Small intestine (tissue), 16 donors: ENCODE measurements at places on chromosomes 16 and 17.
A peak's percentile ranks its signal among the peaks of the same experiment; 100 is the strongest.

DNA sequence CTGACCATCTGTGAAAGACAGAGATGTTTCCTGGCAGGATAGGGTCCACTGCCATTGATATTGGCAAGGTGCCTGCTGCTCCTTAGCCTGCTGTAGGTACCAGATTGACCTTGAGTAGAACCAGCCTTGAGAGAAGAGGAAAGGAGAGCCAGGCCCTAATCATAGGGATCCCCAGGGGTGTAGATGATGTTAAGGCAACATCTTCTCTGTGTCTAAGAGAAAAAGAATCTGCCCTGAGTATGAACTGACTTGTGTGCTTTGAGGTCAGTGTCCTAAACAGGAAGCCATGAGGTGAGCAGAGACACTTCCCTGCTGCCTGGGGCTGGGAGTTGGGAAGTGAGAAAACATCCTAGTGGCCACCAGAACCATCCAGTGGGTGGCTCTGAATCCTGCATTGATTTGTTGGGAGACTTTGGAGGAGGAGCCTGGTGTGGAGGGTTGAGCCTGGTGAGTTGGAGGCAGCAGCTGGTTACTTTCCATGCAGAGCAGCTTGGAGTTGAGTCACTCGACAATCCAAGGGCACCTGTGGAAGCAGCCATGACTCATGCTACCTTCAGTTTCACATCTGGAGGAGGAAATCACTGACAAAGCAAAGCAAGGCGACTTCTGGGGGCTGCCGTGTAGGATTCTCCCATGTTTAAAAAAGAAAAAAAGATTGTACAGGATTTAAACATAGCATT is 47.8 kb downstream of the BMERB1 start:
- DNase-seq = peak; percentile 42

DNA sequence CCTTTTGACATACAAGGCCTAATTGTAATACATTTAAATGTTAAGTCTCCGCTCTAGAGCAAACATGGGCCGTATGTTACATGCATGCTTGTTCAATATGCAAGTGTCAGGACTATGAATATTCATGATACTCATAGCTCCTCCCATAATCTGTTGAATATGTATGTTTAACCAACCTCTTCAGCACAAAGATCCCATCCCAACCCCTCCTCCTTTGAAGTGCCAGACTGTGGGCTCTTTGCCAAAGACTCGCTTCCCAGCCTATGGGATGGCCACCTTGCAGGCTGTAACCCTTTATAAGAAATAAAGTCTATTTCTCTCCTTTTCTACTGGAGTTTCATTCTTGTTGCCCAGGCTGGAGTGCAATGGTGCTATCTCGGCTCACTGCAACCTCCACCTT is 156.2 kb downstream of the ABCC12 start:
- DNase-seq = no peak

GRCh38 chr17:81551458-81552243 is 502 bp downstream of the FAAP100 start:
- peak; percentile 39 for DNase-seq

DNA sequence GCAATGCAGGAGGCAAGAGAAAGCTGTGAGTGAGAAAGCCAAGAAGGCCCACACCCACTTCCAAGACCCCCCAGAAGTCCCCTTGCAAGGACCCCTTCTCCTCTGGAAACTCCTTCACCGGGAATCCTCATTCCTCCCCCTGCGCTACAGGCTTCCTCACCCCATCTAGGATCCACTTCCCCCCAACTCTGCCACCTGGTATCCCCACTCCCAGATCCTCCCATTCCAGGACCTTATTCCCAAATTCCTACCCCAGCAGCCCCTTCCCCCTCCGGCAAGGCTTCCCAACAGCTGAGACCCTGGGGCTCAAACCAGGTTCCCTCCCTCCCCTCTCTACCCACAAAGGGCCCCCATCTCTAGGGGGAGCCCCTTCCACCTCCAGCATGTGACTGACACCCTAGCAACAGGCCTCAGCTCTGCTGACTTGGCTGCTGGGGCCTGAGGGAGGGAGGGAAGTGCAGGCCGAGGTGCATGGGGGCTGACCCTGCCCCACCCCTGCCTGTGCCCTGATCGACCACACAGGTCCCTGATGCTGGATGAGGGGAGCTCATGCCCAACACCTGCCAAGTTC is 2.1 kb downstream of the HSF4 start:
- DNase-seq = no peak

GRCh38 chr17:36094746-36095145 is 4.8 kb upstream of the CCL3 start:
- DNase-seq = no peak

- no peak for DNase-seq
Observed at GRCh38 chr16:11341371-11341770, 3.9 kb upstream of the RMI2 start.

GRCh38 chr17:63571632-63572310 is 21.5 kb downstream of the DCAF7 start:
- DNase-seq = peak; percentile 19

- no peak for DNase-seq
Observed at GRCh38 chr17:27180322-27180721, 113.6 kb upstream of the WSB1 start.

DNA sequence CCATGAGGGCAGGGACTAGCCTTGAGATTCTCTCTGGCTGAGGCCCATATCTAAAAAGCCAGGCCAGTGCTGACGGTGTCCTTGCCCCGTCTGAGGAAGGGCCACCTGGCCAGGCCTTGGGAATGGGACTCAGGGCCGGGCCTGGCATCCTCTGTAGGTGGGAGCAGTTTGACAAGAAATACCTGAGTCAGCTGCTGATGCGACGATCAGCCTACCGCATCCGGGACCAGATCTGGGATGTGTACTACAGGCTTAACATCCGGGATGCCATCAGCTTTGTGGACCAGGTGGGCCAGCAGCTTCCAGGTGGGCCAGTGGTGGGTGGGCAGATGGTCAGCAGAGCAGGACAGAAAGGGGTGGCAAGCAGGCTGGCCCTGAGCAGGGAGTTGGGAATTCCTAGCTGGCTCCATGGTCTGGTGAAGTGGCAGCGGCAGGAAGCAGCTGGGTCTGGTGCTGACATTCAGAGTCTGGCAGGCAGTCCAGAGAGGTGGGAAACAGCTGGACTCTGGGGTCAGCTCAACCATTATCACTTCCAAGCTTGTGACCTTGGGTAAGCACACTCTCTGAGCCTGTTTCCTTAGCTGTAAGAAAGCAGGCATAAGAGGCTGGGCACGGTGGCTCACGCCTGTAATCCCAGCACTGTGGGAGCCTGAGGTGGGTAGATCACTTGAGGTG is 9.5 kb downstream of the SLC9A5 start:
- no peak for DNase-seq

DNA sequence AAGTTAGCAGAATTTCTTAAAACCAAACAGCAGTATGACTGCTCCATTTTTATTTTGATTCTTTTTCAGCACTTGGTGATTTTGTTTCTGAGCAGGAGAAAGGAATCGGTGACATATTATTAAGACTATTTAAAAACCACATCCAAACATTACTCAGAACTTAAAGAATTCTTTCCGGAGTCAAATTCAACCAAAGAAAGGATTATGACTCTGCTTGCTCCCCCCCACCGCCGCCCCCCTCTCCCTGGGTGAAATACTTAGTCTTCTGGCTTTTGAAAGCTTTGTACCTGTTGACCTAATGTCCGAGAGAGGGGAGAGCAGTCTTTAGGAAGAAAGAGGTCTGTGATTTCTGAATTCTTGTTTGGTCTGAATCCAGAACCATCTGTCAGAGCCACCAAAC is 17.9 kb upstream of the COL1A1 start:
- no peak for DNase-seq

DNA sequence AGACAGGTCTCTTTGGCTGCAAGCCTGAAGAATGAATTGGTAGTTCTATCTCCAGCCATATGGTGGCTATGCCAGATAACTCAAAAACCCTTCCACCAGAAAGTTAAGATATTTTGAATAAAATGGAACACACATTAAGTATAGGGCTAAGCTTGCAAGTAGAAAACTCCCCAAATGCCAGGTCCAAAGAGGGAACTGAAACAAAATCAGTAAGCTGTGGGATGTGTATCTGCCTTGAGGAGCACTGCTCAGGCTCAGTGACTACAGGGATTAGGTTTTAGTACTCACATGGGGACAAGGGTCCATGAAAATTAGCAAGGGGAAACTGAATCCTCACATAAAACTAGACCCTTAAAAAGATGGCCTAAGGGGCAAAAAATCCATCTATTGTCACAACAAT is 115.7 kb upstream of the PMFBP1 start:
- no peak for DNase-seq

DNA sequence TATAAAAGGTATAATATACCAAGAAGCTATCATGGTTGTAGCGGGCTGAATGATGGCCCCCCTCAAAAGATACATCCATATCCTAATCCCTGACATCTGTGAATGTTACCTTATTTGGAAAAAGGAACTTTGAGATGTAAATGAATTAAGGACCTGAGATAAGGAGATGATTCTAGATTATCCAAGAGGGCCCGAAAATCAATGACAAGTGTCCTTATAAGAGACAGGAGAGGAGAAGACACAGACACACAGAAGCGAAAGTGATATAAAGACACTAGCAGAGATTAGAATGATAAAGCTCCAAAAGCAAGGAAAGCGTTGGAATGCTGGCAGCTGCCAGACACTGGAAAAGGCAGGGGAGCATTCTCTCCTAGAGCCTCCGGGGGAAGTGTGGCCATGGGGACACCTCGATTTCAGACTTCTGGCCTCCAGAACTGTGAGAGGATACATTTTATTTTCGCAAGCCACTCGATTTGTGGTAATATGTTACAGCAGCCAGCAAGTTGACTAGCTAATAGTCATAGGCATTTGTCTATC is 12.5 kb upstream of the GP1BA start:
- DNase-seq = no peak

DNA sequence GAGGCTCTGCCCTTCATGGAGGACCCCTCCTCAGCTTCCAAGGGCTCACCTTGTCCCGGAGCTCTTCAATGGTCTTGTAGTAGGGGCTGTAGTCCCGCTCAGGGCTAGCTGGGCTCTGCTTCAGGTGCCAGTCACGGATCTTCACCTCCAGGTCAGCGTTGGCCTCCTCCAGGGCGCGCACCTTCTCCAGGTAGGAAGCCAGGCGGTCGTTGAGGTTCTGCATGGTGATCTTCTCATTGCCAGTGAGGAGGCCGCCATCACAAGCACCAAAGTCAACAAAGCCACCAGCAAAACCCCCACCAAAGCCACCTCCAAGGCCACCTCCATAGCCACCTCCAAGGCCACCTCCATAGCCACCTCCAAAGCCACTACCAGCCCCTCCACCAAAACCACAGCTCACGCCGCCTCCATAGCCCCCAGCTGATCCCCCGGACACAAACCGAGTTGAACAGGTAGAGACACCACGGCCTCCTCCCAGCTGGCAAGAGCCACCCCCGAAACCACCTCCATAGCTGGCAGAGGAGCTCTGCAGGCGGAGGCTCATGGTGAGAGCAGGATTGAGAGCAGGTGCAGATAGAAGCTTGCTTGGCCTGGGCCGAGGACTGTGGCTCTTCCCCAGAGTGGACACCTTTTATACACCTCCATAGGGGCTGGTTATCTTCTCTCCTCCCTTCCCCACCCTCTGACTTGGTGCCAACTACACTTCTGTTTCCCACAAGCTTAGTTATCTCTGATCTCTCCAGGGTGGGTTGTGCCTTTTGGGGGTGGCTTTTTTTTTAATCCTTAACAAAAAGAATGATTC is at the start of gene KRT13:
KRT13 (minus strand) TSS at position 606 of the 802 bp plus-strand sequence; CDS start at position 544, 62 bp downstream.
- DNase-seq = no peak

DNA sequence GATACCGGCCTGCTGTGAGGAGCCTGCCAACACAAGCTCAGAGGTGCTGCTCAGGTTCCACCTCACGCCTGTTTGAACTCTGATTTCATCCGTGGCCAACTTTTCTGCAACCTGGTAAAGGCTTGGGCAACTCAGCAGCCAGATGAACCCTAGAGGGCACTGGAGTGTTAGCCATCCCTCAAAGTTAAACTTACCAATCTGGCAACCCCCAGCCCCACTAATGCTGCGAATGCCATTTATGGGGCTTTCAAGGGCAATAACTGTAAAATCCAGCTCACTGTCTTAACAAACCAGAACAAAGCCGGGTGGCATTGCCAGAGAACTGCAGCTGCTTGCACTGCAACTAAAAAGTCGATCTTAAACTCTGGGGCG is 105.5 kb downstream of the AXIN2 start:
- DNase-seq = peak; percentile 40

DNA sequence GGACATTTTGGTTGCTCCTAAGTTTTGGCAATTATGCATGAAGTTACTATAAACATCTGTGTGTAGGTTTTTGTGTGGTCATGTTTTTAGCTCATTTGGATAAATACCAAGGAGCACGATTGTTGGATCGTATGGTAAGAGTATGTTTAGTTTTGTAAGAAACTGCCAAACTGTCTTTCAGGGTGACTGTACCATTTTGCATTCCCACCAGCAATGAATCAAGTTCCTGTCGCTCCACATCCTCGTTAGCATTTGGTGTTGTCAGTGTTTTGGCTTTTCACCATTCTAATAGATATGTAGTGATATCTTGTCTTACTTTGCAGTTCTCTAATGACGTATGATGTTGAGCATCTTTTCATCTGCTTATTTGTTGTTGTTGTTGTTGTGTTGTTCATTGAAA is 20.2 kb downstream of the TENT4B start:
- no peak for DNase-seq

- peak; percentile 93 for DNase-seq
Observed at GRCh38 chr16:3009568-3010390, 2.9 kb upstream of the CLDN9 start.

DNA sequence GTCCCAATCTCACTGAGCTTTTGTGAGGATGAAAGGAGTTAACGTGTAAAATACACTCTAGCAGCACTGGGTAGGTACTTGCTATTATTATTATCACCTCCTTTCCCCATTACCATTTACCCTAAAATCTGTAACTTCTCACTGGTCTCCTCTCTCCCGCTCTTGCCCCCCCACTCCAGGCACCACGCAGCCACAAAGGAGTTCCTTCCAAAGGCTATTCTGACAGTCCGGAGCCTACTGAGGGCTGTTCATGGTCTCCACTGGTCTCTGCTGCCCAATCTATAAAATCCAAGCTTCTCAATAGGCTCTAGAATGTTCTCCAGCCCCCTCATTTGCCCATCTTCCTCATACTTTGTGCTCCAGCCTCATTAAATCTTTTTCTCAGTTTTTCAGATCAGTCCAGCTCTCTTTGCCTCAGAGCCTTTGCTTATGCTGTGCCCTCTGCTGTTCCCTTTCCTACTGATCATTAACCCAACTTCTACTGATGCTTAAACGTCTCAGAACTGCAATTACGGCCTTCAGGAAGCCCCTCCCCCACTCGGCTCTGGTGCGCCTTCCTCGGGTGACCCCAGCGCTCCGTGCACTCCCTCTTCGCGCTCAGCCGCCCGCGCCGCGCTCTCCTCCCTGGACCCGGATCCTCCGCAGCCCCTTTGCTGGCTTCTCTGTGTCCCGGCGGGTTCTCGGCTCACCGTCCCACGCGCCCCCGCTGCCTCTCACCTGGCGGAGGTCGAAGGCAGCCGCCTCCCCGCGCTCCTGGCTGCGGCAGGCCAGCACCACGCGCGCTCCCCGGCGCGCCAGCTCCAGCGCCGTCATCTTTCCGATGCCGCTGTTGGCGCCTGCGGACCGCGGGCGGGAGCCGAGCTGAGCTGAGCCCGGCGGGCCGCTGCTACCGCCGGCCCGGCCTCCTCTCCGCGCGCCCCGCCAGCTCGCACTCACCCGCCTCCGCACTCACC is 737 bp downstream of the DHRS13 start:
- peak; percentile 17 for DNase-seq

- no peak for DNase-seq
Observed at GRCh38 chr17:47632991-47633390, 16.7 kb upstream of the KPNB1 start.

GRCh38 chr16:25692742-25693508 is 1.2 kb downstream of the HS3ST4 start:
- no peak for DNase-seq

- DNase-seq = no peak
Observed at GRCh38 chr16:27290562-27290961, 22.0 kb upstream of the NSMCE1 start.

GRCh38 chr17:2931876-2932275 is 131.5 kb downstream of the OR1D5 start:
- no peak for DNase-seq
